ENCODE measurements at places on chromosomes 12 and 14.
A peak's percentile ranks its signal among the peaks of the same experiment; 100 is the strongest.

DNA sequence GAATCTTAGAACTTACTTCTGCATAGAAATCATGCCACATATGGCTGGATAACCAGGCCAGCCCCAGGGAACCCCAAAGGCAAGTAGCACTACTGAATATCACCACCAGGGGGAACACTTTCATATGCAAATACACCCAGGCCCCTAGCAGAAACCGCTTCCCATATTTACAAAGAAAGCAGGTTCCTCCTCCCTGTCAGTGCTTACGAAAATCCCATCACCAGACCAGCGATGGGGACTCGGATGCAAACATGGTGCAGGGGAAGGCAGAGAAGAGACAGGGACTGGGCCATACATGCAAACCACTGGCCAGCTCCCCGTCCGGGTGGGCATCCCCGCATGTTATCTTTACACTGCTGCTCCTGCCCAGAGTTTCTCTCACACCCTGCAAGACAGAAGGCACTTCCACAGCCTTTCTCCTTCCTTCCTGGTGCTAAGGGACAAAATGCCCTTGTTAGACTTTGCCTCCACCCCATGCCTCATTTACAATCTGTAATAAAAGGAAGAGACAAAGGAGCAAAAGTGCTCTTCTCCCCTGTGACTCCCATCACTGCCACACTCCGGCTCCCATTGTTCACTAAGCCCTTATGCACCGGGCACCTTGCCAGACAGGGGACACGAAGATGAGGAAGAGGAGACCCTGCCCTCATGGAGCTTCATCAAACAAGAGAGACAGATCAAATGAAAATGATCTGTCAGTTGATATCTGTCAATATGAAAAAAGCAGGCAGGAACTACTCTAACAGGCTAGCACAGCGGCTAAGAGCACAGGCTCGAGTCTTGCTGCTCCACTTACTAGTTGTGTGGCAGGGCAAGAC, 62.3 kb downstream of the PTPN21 start:
- DNase-seq: peak; percentile 38

DNA sequence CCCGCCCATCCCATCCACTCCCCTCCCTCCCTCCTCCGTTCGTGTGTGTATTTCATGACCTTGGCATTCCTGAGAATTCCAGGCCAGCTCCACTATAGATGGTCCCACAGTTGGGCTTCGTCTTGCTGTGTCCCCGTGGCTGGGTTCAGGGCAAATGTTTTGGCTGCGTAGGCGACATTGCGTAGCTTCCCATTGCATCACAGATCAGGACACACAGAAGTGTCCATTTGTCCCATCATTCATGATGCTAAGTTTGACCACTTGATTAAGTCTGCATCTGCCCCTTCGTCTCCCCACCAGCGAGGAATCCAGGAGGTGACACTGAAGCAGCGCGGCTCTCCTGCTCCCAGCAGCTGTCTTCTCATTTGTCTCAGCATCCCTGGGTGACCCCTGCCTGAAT, 38.6 kb upstream of the MMP17 start:
- DNase-seq: no peak

DNA sequence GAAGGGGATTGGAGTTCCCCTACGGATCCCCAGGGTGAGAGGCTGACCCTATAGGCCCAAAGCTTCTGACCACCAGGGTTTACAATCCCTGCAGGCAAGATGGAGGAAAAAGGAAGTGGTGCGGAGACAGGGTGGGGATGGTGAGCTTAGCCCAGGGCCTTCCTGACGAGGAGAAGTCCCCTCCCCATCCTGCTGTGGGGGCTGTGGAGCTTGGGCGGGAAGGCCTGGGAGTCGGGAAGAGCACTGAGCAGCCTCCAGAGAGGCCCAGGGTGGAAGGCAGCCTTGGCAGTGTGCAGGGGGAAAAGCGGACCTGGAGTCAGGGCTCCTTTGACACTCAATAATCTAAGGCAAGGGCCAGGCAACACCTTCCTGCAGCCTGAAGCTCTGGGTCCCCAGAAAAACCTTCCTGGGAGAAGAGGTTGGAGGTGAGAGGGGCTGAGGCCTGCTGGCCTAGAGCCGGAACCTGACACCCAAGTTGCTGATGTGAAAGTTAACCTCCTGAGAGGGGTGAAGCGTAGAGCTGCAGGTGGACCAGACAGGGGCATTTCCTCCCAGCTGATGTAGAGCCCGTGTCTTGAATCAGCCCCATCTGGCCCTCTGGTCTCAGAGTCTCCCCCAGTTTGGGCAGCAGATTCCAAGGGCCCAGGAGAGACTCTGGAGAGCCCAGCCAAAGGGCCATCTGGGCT, 6.0 kb downstream of the HDAC7 start:
- DNase-seq: no peak

DNA sequence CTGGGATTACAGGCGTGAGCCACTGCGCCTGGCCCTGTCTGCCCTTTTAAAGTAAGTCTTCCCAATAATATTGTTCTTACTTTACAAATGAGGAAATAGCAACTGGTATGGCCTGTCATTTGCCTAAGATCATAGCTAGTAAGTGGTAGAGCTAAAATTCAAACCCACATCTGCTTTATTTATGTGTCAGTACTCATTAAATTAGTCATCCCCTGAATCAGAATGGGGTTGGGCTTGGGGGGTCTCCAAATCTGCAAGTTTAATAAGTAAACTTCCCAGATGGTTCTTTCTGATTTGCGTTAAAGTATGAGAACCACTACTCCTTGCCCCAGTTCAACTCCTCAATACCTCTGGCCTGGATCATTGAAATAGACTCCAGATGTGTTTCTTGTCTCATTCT, 96.2 kb downstream of the FAR2 start:
- no peak for DNase-seq

GRCh38 chr12:55227643-55228042, 6.8 kb downstream of the OR10A7 start:
- no peak for DNase-seq

DNA sequence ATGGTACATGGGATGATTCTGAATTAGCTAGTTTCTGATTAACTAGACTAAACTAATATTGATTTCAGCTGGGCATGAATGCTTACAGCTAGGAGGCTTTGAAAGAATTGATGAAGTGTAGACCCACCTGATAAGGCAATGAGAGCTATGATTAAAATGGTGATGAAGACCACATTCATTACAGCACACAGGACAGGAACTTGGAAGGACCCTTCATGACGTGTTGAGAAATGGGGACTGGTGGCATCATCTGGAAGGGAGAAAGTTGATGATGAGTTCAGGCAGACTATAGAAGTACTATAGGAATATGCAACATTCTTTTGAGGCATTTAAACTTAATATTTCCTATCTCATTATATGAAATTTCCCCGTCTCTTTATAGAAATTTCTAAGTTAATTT, 4.5 kb downstream of the CD69 start:
- DNase-seq: no peak

DNA sequence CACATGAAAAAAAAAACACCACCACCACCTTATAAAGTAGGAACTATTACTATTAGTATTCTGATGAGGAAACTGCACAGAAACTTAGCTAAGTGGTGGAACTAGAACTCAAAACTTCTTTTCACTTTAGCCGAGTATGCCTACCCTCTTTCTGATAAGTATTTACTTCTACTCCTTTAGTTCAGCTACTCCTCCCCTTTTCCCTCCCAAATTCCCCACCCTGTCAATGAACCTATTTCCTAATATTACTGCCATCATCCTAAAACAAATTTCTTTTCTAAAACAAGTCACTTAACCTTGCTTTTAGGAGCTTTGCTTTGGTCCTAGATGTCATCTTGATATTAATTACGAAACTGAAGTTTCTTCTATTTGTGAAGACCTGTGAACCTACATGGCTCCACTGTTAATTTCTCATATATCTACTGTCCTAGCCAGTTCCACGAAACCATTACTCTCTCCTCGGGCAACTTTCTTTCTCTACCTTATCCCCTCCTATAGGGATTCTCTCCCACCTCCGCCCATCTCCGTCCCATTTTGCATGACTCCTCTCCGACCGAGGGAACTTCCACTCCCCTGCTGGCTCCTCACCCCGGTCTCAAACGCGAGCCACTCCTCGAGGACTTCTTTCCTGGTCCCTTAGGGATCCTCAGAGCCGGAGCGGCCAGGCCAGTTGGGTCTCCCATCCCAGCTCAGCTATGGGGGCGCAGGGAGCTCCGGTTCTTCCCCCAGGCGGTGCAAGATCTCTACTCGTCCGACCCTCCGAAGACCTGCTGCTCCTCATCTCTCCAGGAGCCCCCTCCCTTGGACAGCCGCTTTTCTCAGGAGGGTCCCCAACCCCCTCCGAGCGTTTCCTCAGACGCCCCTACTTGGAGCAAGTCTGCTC, 1.1 kb downstream of the NUMB start:
- peak; percentile 1 for DNase-seq

DNA sequence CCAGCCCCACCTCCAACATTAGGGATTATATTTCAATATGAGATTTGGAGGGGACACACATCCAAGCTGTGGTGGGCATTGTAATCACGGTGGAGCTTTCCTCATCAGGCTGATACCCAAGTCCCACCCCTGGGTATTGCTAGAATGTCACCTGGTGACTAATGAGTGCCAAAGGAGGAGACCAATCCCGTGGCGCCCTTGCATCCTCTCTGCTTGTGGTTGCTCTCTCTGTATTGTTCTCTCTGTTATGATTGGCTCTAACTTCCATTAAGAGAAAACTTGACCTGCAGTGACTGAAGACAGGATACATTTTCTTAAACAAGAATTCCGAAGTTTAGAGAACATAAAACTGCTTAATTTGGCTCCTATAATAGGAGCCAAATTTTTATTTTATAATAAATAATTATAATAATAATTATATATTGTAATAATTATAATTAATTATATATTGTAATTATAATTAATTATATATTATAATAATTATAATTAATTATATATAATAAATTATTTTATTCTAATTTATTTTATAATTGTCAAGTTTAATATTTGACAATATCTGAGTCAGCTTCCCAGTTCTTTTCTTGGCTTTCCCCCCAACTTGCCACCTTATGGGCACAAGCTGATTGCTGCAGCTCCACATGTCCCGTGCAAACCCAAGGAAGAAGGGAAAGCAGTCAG, 420.1 kb downstream of the DIO2 start:
- DNase-seq: no peak

- DNase-seq: no peak
Observed at GRCh38 chr12:110616471-110617115, 2.7 kb downstream of the TCTN1 start.

DNA sequence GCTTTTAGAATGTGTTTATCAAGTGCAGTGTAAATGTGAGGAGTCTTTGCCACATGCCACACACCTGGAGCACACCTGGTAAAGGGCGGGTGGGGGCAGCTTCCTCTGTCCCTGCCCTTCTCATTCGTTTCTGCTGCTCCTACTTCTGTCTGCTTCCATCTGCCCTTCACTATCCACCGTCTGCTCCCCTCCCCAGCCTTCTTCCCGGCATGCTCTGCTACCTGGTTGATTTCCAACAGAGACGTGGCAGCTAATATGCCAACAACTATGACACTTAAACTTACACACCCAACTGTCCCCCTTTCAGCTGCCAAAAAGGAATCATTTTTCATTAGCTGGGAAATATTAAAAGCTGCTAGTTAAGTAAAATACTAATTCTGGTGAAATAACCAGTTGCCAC, 9.1 kb upstream of the CARMIL3 start:
- DNase-seq: no peak

DNA sequence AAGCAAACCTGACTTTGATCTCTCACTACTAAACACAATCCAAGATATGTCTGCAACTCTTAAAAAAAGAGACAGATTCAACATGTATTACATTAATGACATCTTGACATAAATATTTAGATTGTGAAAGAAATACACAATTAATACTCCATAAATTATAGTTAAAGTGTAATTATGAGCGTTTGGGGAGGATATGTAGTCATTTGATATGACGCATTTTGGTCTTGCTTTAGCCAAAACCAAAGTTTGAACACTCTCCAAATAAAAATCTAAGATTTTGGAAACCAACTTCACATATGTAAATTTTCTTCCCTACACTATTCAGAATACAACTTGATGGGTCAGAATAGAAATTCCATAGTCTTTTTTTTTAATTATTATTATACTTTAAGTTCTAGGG, 1257.6 kb downstream of the SLC16A7 start:
- no peak for DNase-seq

DNA sequence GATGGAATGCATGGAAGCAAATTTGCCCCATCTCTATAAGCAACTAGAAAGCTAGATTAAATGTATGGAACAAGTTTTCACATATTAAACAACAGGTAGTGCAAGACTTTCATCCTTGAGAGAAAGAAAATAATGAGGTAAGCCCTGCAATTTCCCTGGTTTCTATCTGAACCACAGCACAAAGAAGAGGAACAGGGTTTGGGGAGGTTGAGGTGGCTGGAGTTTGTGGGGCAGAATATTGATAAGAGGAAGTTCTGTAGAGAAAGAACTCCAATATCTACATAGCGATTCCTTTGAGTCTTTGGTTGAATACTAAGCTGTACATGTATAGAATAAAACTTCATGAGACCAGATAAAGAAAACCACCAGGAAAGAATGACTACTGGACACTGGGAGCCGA, 96.3 kb upstream of the CCND2 start:
- no peak for DNase-seq

- DNase-seq: no peak
Observed at GRCh38 chr12:99131751-99132199, 486.7 kb downstream of the APAF1 start.

GRCh38 chr12:56622535-56622934, 7.6 kb downstream of the BAZ2A start:
- no peak for DNase-seq

- DNase-seq: no peak
Observed at GRCh38 chr12:68253504-68253903, at the start of gene IL22. Gene IL22, minus strand, starts transcription at chr12:68253604. Its CDS starts 156 bp downstream, at chr12:68253448.

DNA sequence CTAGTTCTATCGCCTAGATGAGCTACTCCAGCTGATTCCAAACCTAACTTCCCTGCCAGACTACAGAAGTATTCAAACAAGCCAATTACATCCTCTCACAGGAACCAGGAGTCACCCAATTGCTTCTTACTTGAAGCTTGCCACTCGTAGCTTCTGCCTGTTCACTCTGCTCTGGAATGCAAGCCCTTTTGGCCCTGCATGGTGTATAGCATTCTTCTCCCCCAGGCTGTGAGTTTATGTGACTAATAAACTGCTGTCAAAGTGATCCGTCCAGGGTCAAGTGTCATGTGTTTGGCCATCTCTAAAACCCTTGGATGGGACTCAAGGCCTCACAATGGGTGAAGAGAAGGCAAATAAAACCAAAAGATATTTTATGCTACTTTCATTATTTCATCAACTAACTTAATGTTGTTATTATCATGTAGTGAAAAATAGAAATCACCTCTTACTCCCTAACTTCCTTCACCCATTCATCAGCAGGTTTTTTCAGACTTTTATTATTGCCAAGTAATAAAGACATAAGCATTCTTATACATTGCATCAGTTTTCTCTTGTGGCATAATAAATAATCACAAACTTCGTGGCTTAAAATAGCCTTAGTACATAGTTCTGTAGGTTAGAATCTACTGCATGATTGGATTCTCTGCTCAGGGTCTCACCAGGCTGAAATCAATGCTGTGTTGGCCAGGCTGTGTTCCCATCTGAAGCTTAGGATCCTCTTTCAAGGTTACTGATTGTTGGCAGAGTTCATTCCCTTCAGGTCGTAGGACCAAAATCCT, 1981.7 kb upstream of the FLRT2 start:
- DNase-seq: no peak

DNA sequence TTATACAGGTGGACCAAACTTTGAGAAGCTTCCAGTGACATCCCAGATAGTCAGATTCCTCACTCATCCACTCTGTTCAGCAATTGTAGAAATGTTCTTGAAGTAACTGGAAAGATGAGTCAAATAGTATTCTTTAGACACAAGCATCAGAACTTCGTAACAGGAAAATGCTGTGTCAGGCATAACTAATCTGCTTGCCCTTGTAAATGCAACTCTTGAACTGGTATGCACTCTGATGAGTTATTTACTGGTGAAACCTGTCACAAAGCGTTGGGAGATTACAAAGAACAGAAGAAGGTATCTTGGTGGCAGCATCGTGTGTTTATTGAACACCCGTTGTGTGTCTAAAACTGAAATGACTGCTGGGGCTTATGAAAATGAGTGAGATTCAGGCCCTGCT, 10.8 kb upstream of the DUSP6 start:
- no peak for DNase-seq

Data from activated CD8-positive, alpha-beta memory T cell treated with anti-CD3 and anti-CD28 coated beads for 1 hour (primary cell).